ENCODE measurements at places on chromosomes 2 and 18. TPM values are rescaled to one million over a fixed set of nuclear protein-coding genes. Genes with fewer than 3 reads are reported as not detected.

Gene CIDEA
- 0.64 TPM for total RNA-seq

Gene CLK1
- 209 TPM for total RNA-seq

Gene SERPINB13
- not detected for total RNA-seq

Gene SNTG2
- total RNA-seq = 1.6 TPM

Gene CCDC74A
- total RNA-seq = 20.4 TPM

Gene KLHL14
- total RNA-seq = 22.1 TPM

Gene TRIM43
- 0.18 TPM for total RNA-seq
